NCI-H524 (cell line): ENCODE measurements at places on chromosomes 2 and 18.

DNA sequence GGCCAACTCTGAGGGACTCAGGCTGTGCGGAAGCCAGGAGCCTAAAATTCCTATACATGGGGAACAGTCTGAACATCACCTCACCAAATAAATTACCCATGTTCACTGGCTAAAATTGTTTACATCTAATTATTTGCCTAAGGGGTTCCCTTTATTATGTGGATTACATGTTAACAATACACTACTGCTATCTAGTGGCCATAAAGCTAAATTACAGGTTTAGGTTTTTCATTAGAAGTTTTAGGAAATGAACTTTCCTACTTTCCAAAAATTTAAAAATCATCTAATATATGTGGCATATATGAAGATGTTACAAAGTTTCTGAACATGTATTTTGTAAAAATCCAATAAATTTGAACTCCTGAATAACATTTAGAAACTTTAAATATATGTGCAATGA, 40.3 kb downstream of the PLA2R1 start:
- no peak for DNase-seq

DNA sequence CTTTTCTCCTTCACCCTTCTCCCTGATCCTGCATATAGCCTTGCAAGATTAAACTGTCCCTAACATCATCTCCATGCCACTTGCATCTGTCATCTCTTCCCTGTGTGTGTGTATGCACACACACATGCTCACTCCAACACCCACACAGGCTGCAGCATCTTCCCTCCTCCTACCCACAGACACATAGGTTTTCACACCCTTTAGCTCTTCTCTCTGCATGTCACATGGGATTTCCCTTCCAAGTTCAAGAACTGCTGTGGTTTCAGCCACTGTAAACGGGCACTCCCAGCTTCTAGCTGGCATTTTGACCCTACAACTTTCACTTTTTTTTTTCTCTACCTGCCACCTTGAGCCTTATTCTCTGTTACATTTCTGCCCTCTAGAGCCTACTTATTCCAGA, 6.4 kb downstream of the CELF4 start:
- no peak for DNase-seq

DNA sequence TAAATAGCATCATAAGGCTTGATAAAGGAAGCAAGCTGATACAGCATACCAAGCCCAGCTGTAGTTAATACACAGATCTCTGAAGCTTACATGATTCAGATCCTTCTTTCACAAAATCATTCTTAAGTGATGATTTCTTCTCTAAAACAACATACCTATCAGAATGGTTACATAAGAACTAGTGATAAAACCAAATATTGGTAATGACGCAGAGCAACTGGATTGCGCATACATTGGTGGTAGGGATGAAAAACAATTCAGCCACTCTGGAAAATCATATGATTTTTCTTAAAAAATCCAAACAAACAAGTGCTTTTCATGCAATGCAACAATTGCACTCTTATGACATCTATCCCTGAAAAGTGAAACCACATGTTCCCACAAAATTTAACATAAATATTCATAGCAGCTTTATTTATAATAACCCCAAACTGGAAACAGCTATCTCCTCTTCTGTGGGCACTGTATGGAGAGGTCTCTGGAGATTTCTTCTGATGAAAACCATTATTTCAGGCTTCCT, 153.6 kb upstream of the DSEL start:
- no peak for DNase-seq

GRCh38 chr2:96245609-96246390, 20.0 kb downstream of the TMEM127 start:
- no peak for DNase-seq

- DNase-seq, result no peak
These were observed 75.0 kb downstream of the SOCS6 start for GRCh38 chr18:70363861-70364260.

GRCh38 chr2:99977966-99978365, 164.4 kb downstream of the AFF3 start:
- DNase-seq, result no peak

DNA sequence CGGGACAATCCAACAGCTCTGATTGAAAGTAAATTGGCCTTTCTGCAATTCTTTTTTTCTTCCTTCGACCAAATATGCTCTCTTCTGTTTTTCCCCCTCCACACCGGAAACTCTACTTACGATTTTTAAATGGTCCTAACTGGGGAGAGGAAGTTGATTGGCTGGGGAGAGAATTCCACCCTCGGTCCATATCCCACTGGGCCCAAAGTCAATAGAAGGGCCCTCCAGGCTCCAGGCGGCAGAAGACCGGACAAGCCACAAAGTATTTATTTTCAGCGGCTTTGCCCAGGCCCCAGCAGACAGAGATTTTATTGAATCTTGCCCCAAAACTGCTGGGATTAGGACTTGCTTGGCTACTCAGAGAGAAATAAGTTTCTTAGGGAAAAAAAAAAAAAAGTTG, 37.1 kb upstream of the SMAD7 start:
- DNase-seq, result no peak

GRCh38 chr2:219178377-219179175, 501 bp downstream of the RETREG2 start:
- DNase-seq, result no peak

- DNase-seq, result no peak
These were observed 82.9 kb downstream of the NUP35 start for GRCh38 chr2:183207110-183207509.

DNA sequence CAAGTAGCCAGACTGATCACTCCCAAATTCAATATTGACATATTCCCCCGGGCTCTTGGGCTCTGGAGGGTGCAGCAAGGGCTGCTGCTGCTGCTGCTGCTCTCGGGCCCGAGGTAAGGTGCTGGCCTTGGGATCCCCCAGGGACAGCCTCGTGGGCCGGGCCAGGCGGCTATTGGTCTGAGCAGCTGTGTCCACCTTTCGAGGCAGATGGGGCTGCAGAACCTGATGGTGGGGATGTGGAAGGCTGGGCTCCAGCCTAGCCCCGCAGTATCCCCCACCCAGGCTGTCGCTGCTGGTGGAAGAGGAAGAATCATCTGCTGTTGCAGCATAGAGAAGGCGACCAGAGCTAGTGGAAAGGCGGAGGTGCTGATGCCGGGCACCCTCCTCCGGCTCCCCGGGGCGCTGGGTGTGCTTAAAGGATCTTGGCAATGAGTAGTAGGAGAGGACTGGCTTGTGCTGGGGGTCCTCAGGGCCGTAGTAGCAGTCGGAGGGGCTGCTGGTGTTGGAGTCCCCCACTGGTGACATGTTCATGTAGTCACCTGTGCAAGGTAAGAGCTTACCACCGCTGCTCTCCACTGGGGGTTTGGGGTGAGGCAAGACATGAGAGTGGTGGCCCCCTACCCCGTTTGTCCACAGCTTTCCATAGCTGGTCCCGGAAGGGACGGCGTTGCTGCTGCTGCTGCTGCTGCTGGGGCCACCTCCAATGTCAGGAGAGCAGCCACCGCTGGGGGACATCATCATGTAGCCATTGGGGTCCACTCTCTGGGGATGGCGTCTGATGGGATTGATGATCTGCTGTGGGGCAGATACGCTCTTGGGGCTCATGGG, 3.4 kb downstream of the IRS1 start:
- DNase-seq, result no peak
